Activated naive CD8-positive, alpha-beta T cell treated with anti-CD3 and anti-CD28 coated beads for 36 hours (primary cell): ENCODE measurements at places on chromosomes 6 and 20. TPM values are rescaled to one million over a fixed set of nuclear protein-coding genes. Genes with fewer than 3 reads are reported as not detected.

GRCh38 chr6:142376800-142377496, 75.1 kb downstream of the ADGRG6 start:
- DNase-seq, result no peak

- no peak for DNase-seq
Observed at GRCh38 chr6:42337985-42338743, 113.6 kb downstream of the TRERF1 start.

GRCh38 chr6:63935732-63936131, 300.1 kb downstream of the PHF3 start:
- DNase-seq, result no peak

Gene SLC44A4
- not detected for total RNA-seq
